ENCODE measurements at places on chromosomes 11 and 22.

GRCh38 chr11:32852207-32852606 is 22.5 kb downstream of the PRRG4 start:
- DNase-seq, result no peak

- DNase-seq, result no peak
Measured at GRCh38 chr22:28716686-28717085, 24.9 kb downstream of the CHEK2 start.

GRCh38 chr11:125253795-125254525 is 89.4 kb downstream of the PKNOX2 start:
- no peak for DNase-seq

GRCh38 chr11:2509481-2510001 is 64.7 kb downstream of the KCNQ1 start:
- DNase-seq, result no peak

GRCh38 chr11:76663486-76663810 is 7.1 kb downstream of the LRRC32 start:
- no peak for DNase-seq

GRCh38 chr11:99545616-99546015 is 524.9 kb downstream of the CNTN5 start:
- DNase-seq, result no peak

DNA sequence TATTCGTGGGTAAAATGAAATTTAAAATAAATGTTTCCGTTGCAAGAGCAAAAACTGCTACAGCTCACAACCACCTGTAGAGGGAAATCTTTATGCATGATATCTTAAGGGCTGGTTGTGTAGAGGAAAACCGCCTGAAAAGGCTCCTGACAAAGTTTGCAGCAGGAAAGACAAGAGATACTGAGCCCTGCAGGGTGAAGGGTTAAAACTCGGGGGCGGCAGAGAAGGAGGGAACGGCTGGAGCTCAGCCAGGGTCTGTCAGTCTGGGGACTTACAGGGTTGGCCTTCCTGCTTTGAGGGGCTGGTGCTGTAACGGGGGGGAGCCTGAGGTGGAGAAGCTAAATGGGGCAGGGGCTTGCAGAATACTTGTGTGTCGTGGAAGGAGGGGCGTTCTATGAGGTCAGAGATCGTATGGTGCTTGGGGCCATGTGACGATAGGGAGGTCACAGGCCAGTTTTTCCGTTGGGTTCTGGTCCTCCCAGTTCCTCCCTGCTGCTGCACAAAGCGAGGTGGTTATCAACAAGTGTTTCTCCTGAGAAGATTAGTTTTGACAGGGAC is 122.9 kb upstream of the HSD17B12 start:
- DNase-seq, result no peak

- DNase-seq, result no peak
Measured at GRCh38 chr11:69364921-69365320, 71.0 kb downstream of the MYEOV start.

DNA sequence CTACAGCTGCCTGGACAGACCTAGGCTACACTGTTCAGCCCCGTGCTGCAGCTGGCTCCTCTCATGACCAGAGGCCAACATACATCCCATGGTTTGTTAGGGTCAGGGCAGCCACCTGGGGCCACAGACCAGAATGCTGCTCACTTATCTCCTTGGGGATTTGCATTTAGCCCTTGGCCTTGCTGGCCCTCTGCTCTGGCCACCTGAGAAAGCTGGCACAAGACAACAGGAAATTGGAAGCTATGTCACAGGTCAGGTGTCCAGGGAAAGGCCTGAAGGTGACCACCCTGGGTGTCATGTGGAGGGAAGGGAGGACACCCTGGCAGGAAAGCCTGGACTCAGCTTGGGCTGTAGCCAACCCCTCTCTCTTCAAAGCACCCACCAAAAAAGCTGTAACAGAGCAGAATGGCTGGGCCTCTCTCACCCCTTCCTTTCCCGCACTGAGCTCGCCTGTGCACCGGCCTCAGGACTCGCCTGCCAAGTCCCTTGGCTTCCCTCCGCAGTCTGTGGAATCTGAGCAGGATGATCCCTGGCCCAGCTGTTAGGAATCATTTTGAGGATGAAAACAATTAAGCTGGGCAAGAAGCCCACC is 86.3 kb downstream of the SNX19 start:
- DNase-seq, result no peak

- DNase-seq, result no peak
Measured at GRCh38 chr11:10909141-10909883, 51.5 kb upstream of the ZBED5 start.

- no peak for DNase-seq
Measured at GRCh38 chr11:72688929-72689328, 14.7 kb upstream of the PDE2A start.

DNA sequence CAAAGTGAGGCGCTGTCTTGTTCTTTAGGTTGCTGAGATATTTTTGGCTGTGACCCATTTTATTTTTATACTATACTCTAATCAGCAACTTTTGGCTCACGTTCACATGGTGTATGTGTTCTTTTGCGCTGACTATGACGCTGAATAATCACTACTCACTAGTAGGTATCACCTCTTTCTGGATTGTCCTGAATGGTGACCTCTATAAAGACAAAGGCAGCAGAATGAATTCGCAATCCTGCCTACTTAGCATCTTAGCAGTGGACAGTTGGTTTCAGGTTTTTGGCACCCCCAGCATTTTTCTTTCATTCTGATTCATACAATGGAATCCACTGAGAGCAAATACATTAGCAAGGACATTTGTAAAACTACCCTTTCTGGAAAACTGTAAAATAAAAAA is 351.3 kb downstream of the JRKL start:
- DNase-seq, result no peak

DNA sequence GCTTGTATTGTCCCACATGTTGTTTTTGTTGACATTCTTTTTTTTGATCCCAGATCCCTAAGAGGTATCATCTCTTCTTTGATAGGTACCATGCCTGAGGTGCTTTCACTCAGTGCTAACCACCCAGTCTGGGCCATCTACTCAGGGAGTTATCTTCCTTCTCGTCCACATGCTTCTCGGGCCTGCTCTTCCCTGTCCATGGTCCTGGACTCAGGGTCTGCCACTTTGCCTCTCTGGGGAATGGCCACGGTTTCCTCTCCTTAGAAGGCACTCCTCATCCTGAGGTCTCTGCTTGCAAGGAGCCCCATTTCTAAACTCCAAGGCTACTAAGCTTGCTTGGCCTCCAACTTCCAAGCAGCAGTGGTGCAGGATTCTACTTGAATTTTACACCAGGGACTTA is 227.0 kb upstream of the NCAM1 start:
- no peak for DNase-seq

DNA sequence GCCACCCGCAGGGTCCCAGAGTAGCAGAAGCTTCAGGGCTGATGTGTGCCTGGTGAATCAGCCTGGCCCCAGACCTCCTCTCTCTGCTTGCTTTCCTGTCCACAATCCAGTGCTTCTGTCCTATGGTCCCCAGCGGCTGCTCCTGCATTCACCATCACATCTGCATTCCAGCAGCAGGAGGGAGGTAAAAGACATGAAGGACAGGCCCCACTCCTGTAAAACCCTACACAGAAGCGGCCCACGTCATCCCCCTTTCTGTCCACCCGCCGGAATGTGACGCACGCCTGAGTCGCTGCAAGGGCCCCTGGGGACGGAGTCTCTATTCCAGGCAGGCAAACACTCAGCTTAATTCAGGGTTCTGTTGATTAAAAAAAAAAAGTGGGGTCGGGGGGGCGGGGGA is 58.3 kb downstream of the CDKN1C start:
- no peak for DNase-seq

DNA sequence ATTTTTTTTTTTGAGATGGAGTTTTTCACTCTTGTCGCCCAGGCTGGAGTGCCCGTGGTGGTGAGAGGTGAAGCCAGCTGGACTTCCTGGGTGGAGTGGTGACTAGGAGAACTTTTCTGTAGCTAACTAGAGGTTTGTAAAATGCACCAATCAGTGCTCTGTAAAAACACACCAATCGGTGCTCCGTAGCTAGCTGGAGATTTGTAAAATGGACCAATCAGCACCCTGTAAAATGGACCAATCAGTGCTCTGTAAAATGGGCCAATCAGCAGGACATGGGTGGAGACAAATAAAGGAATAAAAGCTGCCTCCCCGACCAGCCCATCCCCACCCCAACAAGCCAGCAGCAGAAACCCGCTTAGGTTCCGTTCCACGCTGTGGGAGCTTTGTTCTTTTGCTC is 4.4 kb upstream of the RAPSN start:
- no peak for DNase-seq

- no peak for DNase-seq
Measured at GRCh38 chr22:32112380-32112779, 46.7 kb downstream of the C22orf42 start.

GRCh38 chr11:33195462-33196173 is 34.3 kb upstream of the CSTF3 start:
- peak; percentile 19 for DNase-seq

DNA sequence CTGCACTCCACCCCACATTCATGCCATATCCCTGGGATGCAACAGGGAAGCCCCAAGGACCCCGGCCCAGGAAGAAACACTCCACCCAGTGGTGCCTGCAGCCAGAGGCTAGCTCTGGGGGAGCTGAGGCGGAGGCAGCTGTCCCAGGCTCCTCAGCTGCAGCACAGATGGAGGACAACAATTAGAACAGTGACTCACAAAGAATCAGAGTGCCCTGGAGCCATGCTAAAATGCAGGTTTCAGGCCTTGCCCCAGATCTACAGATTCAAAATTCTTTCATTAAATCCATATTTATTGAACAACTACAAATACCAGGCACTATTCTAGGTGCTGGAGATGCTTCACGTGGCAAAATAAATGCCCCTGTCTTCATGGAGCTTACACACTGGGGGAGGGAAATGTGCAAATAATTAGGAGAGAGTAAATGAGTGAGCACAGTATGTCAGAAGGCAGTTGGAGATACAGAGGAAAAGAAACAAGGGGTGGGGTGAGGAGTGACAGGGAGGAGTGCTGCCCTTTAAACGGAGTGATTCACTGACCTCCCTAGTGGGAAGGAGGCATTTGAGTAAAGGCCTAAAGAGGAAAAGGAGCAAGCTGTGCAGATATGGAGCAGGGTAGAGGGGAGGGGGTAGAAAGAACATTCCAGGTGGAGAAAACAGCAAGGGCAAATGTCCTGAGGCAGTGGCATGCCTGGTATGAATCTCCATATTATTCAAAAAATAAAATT is 73.3 kb upstream of the CSNK2A3 start:
- DNase-seq, result no peak

Data from NCI-H2081 (cell line).